ENCODE measurements at places on chromosomes 6 and 20. TPM values are rescaled to one million over a fixed set of nuclear protein-coding genes. Genes with fewer than 3 reads are reported as not detected.

Gene PRPF6
- total RNA-seq: 95.9 TPM

GRCh38 chr6:122449069-122449468 lies 22.5 kb downstream of the SERINC1 start:
- DNase-seq: no peak

GRCh38 chr6:35916056-35916455 lies 4.8 kb downstream of the SRPK1 start:
- DNase-seq: no peak

Gene SS18L1
- total RNA-seq: 16.1 TPM

Gene SRMS
- not detected for total RNA-seq

- no peak for DNase-seq
Measured at GRCh38 chr20:34978092-34978744, 22.6 kb downstream of the MYH7B start.
